ENCODE measurements at places on chromosomes 7 and 10.

GRCh38 chr10:124998624-124999291 lies 56.8 kb downstream of the ZRANB1 start:
- peak; percentile 61 for DNase-seq

- DNase-seq, result no peak
Observed at GRCh38 chr7:4700577-4701235, 18.6 kb downstream of the FOXK1 start.

DNA sequence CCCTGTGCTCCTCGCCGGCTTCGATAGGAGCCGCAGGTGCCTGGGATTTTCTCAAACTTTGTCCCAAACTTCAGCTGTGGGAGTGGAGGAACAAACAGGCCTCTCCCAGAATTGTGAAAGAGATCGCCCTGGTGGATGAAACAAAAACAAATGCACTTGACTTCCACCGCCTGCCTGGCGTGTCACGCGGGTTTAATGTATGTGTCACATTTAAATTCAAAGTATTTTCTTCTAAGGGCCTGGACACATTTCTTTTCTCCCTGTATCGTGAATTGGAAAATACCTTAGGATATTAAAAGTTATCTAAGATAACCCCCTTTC lies 694 bp upstream of the WASL start:
- no peak for DNase-seq

GRCh38 chr10:119997429-119997828 lies 104.9 kb downstream of the SEC23IP start:
- no peak for DNase-seq

GRCh38 chr10:119439922-119440321 lies 102.6 kb downstream of the RGS10 start:
- no peak for DNase-seq

DNA sequence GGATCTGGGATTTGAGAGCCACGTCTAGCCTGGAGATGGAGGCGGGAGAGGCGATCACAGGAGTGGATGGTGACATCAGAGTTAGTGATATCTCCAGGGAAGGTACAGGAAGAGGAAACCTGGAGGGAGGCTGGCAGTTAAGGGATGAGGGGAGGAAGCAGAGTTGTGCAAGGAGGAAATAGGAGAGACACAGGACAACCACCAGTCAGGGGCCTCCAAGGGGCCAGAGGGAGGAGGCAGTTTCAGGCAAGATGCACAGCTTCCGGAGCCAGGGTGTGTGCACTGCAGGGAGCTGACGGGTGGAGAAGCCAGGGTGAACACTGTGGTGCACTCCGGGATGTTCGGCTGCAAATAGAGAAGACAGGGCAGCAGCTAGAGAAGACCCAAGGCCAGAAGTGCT lies 141.2 kb downstream of the GLI3 start:
- DNase-seq, result no peak

DNA sequence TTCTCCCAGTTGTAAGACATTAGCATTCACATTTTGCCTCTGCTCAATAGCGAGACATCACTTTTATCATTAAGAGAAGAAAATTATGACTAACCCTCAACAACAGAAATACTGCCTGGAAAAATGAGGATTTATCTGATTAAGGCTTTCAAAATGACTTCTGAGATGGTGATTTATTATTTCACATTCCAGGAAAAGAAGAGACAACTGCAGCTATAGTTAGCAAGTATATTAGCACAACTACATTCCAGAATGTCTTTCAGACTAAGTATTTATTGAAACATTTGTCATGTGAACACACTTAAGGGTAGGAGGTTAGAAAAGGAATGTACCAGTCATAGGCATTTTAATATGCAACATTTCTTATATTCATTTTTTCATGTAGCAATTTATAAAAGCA lies 162.0 kb downstream of the IQUB start:
- DNase-seq, result no peak

GRCh38 chr10:6803427-6803783 lies 223.3 kb upstream of the PRKCQ start:
- DNase-seq, result no peak

- no peak for DNase-seq
Observed at GRCh38 chr7:78253850-78254725, 455.5 kb downstream of the PHTF2 start.

- DNase-seq, result no peak
Observed at GRCh38 chr10:29689001-29689400, 54.2 kb upstream of the SVIL start.

- no peak for DNase-seq
Observed at GRCh38 chr10:3339121-3339520, 166.5 kb upstream of the PITRM1 start.

GRCh38 chr10:60521974-60522405 lies 132.3 kb upstream of the ANK3 start:
- no peak for DNase-seq

- DNase-seq, result no peak
Observed at GRCh38 chr7:155625557-155625956, 18.9 kb upstream of the RBM33 start.

- no peak for DNase-seq
Observed at GRCh38 chr7:132291481-132291880, 284.8 kb downstream of the PLXNA4 start.

DNA sequence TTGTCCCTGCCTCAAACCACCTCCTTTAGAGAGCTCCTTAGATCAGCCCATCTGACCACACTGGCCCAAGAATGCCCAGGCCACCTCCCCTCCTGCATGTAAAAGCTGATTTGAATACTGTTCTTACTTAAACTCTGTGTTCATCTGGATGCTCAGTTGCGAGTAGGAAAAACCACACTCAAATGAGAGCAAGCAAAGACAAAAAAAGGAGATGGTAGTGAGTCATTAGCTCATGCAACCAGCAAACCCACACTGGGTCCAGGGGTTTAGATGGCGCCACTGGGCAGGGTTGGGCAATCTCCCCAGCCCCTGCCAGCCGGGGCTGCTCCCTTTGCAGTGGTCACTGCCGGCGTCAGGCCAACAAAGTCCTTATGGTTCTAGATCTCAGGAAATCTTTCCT lies 32.7 kb downstream of the TSPAN15 start:
- no peak for DNase-seq

- DNase-seq, result no peak
Observed at GRCh38 chr10:24556750-24557742, 166.6 kb downstream of the ARHGAP21 start.

- DNase-seq, result no peak
Observed at GRCh38 chr7:67863911-67864310, 867.3 kb downstream of the TYW1 start.

DNA sequence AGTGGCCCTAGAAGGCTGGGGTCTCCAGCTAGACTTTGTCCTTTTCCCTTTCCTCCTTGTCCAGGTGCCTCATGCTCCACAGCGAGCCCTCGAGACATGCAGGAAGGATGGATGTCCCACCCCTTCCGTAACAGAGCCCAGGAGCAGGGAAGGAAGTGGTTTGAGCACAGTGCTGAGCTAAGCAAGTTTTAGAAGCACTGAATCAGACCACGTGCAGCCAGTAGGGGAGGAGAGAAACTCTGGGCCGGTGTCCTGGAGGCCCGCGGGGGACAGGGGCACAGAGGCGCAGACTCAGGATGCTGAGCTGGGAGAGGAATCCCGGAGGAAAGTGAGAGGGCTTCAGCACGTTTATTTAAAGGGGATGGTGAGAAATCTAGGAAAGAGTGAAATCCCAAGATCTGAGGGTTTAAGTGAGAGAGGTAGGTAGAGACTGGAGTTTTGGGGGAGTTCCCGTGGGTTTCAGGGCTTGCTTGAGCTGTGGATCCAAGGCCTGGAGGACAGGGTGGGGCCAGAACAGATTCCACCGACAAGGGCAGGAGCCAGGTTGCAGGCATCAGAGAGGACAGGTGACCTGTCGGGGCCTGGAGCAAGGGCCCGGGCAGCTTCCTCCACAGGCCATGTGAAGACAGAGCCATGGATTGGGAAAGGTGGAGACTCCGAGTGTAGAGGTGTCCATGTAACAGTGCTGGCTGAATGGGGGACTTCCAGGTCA lies 4.4 kb upstream of the IRF5 start:
- DNase-seq, result no peak

DNA sequence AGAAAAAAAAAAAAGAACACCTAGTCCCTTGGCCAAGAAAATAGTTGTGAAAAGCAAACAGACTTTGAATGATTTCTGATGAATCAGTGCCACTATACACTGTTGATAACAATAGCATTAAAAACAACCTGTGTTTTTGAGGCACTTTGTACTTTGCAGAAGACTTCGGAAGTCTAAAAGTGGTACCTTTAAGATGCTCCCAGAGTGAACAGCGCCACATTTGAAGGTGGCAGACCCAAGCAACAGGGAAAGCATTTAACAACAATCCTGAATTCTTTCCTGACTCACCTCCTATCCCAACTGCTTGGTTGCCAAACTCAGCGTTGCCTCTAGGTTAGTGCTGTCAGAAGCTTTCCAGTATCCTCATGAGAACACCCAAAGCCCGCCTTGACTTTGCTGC lies 102.5 kb upstream of the CCDC6 start:
- DNase-seq, result no peak

- DNase-seq, result no peak
Observed at GRCh38 chr10:802506-802905, 113.0 kb upstream of the DIP2C start.

GRCh38 chr10:13560597-13560996 lies 26.2 kb upstream of the PRPF18 start:
- DNase-seq, result no peak

GRCh38 chr7:41640487-41640886 lies 62.4 kb downstream of the INHBA start:
- no peak for DNase-seq

GRCh38 chr7:16970732-16971482 lies 89.1 kb upstream of the AGR3 start:
- no peak for DNase-seq

- no peak for DNase-seq
Observed at GRCh38 chr10:89371987-89372386, 5.9 kb upstream of the IFIT1B start.

- DNase-seq, result no peak
Observed at GRCh38 chr7:133645884-133646391, 393.1 kb downstream of the EXOC4 start.

GRCh38 chr7:135486261-135486920 lies 23.5 kb downstream of the CNOT4 start:
- DNase-seq, result no peak

DNA sequence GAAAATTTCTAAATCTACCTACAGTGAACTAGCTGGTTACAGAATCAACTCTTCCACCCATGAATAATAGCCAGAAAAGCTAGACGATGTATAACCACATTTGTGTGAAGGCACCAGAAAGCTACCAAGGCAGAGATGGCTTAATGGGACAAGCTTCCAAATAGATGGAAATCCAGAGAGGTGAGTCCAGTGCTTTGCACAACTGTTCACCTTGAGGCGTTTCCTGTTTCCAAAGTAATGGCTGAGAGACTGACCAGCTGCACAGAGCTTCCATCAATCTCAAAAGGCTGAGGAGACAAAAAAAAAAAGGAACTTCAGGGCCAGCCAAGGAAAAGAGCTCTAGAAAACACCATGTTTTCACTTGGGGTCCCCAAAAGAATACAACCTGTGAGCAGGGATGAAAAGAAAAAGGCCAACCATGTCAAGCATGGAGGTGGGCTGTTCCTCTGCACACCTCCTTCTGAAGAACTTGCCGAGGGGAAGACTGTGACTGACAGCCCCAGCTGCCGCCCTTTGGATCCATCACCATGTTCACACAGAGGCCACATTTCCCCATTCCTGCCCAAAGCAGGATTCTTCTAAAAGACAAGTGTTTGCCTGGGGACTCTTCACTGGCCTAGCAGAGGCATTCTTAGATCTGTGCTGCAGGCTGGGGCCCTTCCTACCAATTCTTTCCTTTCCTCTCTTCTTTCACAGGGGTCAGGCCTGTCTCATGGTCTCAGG lies 72.9 kb downstream of the ARHGAP21 start:
- no peak for DNase-seq

DNA sequence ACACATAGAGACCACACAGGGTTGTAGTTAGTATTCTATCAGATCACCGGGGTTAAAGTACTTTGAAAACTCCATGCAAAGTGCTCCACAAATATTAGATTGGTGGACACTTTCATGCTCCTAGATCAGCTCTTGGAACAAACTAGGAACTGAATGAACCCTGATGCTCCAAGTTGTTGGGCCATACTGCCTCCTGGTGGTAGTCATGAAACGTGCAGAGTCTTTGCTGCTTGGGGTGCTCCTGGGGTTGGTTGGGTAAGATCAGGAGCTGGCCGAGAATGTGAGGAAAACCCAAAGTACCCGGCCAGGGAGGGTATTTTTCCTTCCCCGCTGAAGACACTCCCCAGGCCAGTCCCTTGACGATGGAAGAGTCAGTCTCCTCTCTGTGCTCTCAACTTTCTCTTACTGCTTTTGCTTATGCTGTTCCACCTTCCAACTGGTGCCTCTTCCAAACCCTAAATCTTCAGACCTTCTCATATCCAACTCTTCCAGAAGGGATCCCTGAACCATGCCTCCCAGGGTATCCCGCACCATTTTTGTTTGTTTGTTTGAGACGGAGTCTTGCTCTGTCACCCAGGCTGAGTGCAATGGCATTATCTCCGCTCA lies 918 bp upstream of the RPEL1 start:
- peak; percentile 85 for DNase-seq

GRCh38 chr7:113207931-113208330 lies 89.6 kb upstream of the SMIM30 start:
- no peak for DNase-seq

GRCh38 chr7:135117096-135117495 lies 30.8 kb upstream of the TMEM140 start:
- DNase-seq, result no peak

- DNase-seq, result no peak
Observed at GRCh38 chr10:130243015-130243414, 106.8 kb downstream of the GLRX3 start.

DNA sequence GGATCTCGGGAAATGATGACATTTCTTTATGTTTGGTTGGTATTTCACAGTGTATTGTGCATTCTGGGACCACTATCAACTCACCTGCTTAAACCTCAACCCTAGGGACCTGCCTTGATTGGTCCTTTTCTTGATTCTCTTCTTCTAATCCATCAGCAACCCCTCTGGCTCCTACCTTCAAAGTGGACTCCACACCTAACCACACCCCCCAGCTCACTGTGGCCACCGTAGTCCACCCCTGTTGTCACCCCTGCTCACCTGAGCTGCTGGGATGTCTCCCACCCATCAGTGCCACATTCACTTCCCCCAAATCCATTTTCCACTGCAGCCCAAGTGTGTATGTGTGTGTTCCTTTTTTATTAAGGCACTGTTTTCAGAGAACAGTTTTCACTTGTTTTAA lies 145.0 kb downstream of the PLPP4 start:
- DNase-seq, result no peak

- no peak for DNase-seq
Observed at GRCh38 chr10:26374426-26374825, 63.7 kb upstream of the APBB1IP start.

- no peak for DNase-seq
Observed at GRCh38 chr10:129133856-129134255, 333.2 kb upstream of the MGMT start.

Data from suprapubic skin (tissue), 4 donors.